ENCODE measurements at places on chromosomes 1 and 21.
A peak's percentile ranks its signal among the peaks of the same experiment; 100 is the strongest.

DNA sequence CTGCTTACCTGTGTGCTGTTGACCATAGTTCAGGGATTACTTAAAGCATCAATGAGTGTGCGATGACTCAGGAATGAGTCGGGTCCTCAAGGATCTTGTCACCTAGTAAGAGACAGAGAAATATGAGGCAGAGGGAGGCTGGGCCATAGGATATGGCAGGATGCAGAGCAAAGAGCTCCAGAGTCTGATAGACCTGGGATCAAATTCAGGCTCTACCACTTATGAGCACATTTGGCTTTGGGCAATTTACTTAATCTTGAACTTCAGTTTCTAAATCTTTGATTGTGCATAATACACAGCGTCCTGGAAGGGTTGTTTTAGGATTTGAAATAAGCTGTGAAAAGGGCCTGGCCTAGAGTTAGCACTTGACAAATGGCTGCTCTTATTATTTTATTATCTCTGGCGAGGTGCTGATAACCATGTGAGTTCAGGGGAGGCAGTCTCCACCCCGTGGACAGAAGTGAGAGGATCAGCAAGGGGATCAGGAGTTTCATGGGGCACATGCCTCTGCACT, 94.5 kb downstream of the ROR1 start:
- DNase-seq = no peak

GRCh38 chr21:15406791-15407190, 323.0 kb upstream of the USP25 start:
- no peak for DNase-seq

GRCh38 chr1:5959087-5959486, 33.1 kb downstream of the NPHP4 start:
- DNase-seq = no peak

- no peak for DNase-seq
Measured at GRCh38 chr1:40936931-40937339, 42.6 kb upstream of the CTPS1 start.

DNA sequence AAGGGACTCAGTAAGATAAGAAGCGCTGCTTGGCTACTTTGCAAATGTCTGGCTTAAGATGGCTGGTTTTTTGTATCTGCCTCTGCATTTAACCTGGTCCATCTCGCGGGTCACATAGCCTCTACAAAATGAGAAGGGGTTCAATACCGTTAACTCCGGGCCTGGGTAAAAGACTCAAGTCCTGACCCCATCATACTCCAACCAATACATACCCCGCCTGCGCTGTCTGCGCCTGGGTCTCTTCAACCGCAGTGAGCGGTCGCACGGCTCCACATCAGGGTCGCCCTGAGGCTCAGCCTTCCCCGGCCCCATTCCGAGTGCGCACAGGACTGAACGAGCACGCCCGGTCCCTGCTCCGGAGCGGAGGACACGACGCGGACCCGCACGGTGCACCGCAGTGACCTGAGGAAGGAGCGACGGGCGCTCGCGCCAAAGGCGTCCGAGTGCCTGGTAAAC, 558 bp upstream of the PGD start:
- DNase-seq = no peak

GRCh38 chr1:238672262-238672661, 714.1 kb upstream of the CHRM3 start:
- DNase-seq = no peak

GRCh38 chr1:46446646-46447498, 42.8 kb upstream of the DMBX1 start:
- peak; percentile 33 for DNase-seq

GRCh38 chr1:29332204-29332603, 95.9 kb downstream of the PTPRU start:
- DNase-seq = no peak

GRCh38 chr1:6473974-6474814, 8.2 kb upstream of the TNFRSF25 start:
- DNase-seq = no peak

DNA sequence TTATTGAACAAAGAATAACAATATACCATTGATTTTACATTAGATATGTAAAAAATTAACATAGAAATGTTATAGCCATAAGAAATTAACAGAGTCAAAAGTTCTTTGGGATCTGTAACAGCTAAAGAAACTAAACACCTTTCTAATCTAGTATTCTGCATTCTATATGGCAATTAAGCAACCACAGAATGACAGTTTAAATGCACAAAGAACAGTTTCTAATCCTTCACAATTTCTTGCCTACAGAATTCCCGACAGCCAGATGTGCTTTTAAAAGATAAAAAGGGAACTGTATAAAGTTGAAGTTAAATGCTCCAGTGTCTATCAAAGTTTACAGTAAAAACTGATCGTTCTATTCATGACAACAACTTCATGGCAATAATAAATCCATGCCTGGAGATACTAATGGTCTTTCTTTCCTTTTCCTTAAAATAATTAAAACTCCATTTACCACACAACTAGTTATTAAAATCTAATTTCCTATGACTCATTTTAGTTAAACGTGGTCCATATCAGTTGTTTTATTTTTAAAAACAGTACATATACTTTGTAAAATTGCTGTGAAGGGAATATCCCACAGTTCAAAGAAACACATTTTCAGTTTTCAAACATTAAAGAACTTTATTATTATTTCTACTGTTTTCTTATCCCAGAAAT, 110.2 kb downstream of the EIF4G3 start:
- no peak for DNase-seq

- no peak for DNase-seq
Measured at GRCh38 chr1:99675994-99676393, 30.1 kb downstream of the PALMD start.

- no peak for DNase-seq
Measured at GRCh38 chr1:197599789-197600188, 175.5 kb downstream of the DENND1B start.

GRCh38 chr1:29282924-29283803, 46.8 kb downstream of the PTPRU start:
- DNase-seq = no peak

DNA sequence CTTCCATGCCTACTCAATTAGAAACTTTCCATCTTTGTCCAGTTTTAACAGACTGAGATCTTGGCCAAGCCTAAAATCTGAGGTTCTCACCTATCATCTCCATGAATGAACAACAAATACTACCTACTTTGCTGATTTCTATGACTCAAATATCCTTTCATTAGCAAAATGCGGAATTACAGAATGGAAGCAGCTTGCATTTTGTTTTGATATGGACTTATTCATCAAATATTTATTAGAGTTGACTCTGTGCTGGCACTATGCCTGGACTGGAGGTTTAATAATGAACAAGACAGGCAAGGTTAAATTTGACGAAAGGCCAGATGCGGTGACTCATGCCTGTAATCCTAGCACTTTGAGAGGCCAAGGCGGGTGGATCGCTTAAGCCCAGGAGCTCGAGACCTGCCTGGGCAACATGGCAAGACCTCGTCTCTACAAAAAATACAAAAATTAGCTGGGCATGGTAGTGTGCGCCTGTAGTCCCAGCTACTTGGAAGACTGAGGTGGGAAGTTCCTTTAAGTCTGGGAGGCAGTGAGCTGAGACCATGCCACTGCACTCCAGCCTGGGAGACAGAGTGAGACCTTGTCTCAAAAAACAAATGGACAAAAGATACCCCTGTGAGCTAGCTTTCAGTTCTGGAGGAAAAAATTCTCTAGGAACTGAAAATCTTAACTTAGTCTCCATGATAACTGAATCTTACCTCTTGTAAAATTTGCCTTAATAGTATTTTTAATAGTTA, 29.4 kb upstream of the SOD1 start:
- DNase-seq = peak; percentile 94

GRCh38 chr1:161805399-161806197, 39.5 kb downstream of the ATF6 start:
- no peak for DNase-seq
